ENCODE measurements at places on chromosomes 6 and 20.
A peak's percentile ranks its signal among the peaks of the same experiment; 100 is the strongest.

- no peak for DNase-seq
Measured at GRCh38 chr6:80331974-80332373, 225.5 kb downstream of the BCKDHB start.

DNA sequence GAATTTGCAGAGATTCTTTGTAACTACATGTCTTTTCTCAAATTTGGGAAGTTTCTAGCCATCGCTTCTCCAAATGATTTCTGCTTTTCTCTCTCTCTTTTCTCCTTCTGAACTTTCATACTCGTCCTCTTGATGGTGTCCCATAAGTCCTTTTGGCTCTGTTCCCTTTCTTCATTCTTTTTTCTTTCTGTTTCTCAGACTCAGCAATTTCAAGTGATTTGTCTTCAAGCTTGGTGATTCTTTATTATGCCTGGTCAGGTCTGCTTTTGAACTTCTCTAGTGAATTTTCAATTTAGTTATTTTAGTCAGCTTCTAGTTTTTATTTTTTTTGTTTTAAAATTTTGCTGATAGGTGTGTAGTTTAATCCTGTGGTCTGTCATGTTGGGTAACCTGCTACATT, 57.6 kb upstream of the EEF1E1 start:
- no peak for DNase-seq

DNA sequence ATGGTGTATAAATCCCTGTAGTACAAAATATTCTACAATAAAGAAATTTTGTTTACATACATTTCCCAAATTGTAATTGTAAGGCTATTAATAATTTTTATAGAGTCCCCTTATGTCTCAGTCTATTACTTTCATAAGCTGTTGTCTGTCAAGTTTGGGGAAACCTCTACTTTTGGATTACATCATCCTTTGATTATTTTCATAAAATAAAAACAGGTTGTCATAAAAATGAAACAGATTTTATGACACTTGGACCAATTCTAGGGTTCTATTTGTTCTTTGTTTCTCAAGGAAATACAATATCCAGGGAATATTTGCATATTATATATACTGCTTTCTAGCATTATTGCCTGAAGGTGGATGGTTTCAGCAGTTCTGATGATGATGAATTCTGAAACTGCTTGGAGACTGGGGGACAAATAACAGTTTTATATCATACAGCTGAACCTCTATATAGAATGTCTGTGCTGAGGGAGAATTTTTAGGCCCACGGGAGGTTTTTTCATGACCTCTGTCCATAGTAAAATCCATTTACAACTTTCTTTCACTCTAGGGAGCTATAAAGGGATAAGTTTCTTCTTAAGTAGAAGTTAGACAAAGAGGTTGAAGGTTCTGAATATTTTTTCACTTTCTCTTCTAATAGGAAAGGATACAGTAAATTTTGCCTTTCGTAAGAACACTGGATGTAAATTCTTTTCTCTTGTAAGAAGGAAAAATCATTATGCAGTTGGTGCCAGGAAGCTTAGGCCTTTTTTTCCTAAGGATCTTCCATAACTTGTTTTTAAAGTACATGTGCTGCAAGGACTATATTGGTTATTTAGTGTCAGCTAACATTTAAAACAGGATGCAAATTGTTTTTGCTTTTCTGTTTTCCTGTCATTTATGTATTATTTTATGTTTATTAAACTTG, 58.0 kb downstream of the CD2AP start:
- no peak for DNase-seq

GRCh38 chr6:36805096-36805797, 34.0 kb downstream of the CPNE5 start:
- DNase-seq: no peak

GRCh38 chr6:84763003-84763885, 1.2 kb downstream of the TBX18 start:
- no peak for DNase-seq

DNA sequence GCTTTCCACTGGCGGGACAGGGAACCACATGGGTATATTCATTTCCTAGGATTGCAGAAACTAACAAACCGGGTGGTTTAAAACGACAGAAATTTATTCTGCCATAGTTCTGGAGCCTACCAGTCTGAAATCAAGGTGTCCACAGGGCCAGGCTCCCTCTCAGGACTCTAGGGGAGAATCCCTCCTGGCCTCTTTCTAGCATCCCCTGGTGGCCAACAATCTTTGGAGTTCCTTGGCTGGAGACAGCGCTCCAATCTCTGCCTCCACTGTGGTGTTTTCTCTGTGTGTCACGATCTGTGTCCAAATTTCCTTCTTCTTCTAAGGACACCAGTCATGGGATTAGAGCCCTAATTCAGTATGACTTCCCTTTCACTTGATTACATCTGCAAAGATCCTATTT, 95.0 kb downstream of the SCML4 start:
- DNase-seq: no peak

DNA sequence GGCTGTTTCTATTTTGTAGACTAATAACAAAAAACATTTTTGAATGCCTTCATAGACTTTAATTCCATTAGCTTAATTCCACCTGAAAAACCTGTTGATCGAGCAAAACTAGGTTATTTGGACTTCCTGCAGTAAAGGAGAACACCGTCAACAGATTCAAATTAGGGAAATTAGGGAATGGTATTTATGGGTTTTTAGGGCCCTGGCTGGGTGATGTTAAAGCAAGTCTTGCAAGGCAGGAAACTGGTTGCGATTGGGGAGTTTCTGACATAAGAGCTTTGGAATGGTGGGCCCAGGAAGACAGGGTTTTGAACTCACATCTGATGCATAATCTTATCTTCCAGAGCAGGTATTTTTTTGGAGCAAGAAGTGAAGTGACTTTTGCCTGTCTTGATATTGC, 40.1 kb upstream of the TFAP2C start:
- no peak for DNase-seq

DNA sequence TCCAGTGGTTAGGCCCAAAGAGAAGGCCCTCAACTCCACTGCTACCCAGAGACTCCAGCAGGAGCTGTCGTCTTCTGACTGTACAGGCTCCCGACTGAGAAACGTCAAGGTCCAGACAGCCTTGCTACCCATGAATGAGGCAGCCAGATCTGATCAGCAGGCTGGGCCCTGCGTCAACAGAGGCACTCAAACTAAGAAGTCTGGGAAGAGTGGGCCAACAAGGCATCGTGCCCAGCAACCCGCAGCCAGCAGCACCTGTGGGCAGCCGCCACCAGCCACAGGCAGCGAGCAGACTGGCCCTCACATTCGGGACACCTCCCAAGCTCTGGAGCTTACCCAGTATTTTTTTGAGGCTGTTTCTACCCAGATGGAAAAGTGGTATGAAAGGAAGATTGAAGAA, 8.1 kb downstream of the LYRM2 start:
- no peak for DNase-seq

- no peak for DNase-seq
Measured at GRCh38 chr6:29403801-29404200, 8.4 kb downstream of the OR12D2 start.

- no peak for DNase-seq
Measured at GRCh38 chr6:90263633-90264032, 33.0 kb downstream of the BACH2 start.

GRCh38 chr6:120869397-120869796, 464.9 kb downstream of the TBC1D32 start:
- no peak for DNase-seq

GRCh38 chr6:40710626-40711330, 123.6 kb upstream of the LRFN2 start:
- DNase-seq: no peak

- no peak for DNase-seq
Measured at GRCh38 chr20:56690531-56691175, 61.5 kb downstream of the TFAP2C start.

- peak; percentile 28 for DNase-seq
Measured at GRCh38 chr6:167098825-167099225, 24.1 kb upstream of the CCR6 start.

DNA sequence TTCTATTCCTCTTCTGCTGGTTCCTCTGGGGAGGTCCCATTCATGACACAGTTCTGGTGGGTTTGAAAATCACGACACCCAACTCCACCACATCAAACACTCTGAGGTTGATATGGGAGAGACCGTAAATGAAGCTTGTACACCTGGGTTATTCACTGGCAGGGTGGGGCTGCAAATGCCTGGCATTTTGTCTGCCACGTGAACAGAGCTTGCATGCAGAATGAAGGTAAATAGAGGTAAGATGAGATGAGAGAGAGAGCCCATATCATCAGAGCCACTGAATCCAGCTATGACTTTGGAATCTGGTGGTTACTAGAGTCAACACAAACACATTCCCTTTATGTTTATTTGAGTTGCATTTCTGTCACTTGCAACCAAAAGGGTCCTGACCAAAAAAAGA, 97.4 kb downstream of the BANF2 start:
- no peak for DNase-seq

DNA sequence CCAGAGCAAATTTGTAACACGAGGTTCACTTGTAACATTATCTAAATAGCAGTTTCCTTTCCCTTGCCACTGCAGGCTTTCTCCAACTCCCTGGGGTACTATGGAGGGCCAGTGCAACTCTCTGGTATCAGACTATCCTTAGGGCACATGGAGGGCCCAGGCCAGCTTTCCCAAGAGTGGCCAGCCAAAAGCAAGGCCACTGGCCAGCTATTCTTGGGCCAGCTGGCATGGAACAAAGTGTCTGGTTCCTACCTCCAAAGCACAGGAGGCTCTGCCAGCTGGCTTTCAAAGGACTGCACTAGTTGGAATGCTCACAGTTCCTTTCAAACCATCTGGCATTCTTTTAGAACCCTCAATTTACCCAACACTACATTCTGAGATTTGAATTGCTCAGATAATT, 8.7 kb downstream of the RNF24 start:
- DNase-seq: no peak

DNA sequence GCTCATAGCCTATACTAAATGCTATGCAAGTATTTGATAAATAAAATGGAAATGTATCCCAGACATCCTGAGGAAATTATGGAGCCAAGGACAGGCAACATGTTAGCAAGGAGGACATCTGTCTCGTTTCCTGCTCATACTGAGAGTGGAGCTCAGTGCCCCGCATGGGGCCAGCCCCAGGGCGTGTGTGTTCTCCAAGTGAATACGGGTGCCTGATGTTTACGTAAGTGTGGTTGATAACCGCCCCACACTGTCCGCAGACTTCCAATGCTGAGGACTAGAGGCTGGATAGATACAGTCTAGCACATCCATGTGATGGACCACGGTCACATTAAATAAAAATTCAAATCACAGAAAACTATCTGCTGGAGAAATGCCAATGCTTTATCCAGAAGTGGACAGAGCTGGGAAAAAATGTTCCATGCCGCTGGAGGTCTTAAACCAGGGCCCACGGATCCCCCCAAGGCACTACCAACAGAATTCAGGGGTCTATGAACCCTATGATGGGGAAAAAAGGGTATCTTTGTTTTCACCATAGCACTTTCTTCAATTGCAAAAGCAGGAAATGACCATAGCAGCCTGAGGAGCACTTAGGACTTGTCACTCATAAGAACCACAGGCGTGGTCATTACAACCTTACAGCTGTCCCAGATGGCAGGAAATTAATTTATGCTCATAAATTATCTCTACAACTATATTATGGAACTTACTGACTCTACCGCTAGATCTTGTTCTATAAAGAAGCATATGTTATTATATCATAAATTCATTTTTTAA, 24.9 kb downstream of the TGM2 start:
- no peak for DNase-seq

DNA sequence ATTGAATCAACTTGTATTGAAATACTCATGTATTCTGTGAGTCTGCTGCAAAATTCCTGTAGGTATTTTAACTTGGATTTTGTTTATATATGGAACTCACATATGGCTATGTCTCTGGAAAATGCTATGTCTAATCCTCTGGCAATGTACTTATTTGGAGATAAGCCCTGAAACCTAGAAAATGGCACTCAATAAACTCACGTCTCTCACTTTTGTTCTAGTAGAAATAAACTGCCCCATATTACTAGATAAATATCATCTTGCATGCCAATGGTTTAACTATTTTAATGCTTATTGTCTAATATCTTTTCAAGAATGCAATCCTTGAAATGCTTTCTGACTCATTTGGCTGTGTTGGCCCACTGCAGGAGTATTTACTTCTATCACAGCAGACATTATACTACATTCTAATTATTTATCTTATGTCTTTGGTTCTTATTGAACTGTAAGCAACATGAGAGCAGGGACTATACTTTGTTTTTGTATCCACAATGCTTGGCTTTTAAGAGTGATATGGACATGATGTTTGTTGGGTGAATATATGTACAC, 292.2 kb upstream of the RSPO3 start:
- DNase-seq: no peak

DNA sequence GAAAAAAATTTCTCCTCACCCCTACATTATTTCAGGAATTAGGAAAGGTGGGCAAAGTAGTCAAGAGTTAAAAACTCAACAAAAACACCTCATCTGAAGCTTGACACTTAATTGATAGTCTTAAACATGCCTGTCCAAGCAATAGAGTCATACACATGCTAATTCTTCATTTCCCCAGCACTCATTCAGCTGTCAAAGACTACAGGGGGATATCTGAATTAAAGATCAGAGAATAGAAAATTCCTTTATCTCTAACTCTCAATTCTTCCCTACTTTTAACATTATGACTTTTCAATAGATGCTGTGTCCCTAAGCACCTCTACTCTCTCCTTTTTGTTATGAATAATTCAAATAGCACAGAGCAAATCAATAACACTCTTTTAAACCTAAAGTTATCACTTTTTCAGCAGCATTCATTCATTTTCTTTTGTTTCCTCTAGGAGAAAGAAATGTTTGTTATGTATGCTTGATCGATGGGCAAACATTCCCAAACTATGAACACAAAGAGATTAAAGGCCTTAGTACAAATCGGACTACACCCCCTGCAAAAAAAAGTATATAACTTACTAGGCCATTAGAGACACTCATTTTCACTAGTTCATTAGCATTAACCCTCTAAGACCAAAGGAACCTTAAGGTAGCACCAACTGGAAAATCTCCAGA, 94.9 kb upstream of the SPTLC3 start:
- DNase-seq: no peak

- DNase-seq: peak; percentile 44
Measured at GRCh38 chr6:36570264-36570663, 23.0 kb upstream of the STK38 start.

DNA sequence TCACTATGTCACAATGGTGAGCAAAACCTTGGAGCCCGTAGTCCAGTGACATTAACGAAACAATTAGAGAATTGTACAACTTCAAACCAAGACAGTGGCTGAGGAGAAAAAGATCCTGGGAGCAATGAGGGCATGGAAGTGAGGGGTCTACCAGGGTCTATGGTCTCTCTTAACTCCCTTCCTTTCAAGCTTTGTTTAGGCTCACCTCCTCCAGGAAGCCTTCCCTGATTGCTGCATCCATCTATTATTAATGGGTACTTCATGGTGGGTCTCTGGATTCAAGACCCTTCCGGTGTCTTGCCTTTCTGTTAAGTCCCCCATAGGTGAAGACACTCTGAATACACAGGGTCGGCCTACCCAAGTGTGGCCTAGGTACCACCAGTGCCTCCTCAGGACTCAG, 38.1 kb upstream of the MLN start:
- no peak for DNase-seq

Measured in inflammatory macrophage treated with lipopolysaccharide for 1 hour (primary cell).